Fibroblast of villous mesenchyme (primary cell): ENCODE measurements at places on chromosomes 11 and 22.

GRCh38 chr11:9569588-9570164 lies 3.8 kb upstream of the WEE1 start:
- no peak for DNase-seq

GRCh38 chr22:17845790-17846189 lies 71.5 kb upstream of the BID start:
- no peak for DNase-seq

DNA sequence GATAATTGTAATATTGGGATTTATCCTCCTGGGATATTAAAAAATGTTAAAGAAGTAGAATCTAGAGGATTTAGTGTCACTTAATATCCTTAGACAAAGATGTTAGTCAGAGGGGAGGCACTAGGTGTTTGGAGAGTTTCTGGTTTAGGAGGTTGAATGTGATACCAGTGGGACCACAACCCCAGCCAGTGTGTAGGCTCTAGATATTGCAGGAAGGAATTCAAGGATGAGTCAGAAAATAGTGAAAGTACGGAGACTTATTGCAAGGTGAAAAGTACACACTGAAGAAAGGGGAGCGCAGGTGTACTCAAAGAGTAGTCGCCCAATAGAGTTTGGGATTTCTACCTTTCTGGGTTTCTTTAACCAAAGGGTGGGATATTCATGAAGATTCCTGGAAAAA lies 5.7 kb upstream of the TMEM41B start:
- DNase-seq: no peak

GRCh38 chr11:86360775-86361395 lies 13.8 kb upstream of the CCDC81 start:
- peak; percentile 65 for DNase-seq

GRCh38 chr11:128731041-128731663 lies 37.3 kb downstream of the FLI1 start:
- DNase-seq: no peak

- no peak for DNase-seq
These were observed 1.3 kb downstream of the MYH9 start for GRCh38 chr22:36386351-36386899.

- peak; percentile 95 for DNase-seq
These were observed 56.9 kb upstream of the PRSS23 start for GRCh38 chr11:86743223-86744118.

DNA sequence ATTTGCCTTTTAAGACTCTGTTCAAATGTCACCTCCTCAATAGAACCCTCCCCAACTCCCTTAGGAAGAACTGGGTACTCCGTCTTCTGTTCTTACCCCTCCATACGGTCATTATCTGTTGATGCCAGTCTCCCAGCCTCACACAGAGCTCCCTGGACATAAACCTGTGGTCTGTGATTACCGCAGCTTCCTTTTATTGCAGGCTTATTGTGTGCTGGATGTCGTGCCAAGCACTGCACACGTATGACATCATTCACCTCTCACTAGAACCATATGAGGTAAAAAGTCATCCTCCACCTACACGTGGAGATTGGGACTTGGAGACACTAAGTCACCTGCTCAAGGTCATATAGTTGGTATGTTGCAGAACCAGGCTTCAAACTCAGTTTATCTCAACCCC lies 15.3 kb downstream of the PTPN5 start:
- DNase-seq: no peak

- peak; percentile 14 for DNase-seq
These were observed 2.4 kb downstream of the PIM3 start for GRCh38 chr22:49962751-49963646.

DNA sequence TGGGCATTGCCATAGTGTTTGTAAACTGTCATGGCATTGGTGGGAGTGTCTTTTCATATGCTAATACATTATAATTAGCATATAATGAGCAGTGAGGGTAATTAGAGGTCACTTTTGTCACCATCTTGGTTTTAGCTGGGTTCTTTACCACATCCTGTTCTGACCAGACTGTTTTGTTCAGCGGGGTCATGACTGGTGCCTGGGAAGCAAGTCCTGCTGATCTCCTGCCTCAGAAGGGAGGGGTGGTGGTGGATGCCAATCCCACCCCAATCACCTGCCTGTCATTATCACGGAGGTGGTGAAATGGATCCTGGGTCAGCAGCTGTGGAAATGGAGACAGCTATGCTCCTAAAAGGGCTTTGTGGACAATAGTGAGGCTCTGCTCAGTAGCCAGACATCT lies 31.2 kb downstream of the IL18 start:
- DNase-seq: no peak

DNA sequence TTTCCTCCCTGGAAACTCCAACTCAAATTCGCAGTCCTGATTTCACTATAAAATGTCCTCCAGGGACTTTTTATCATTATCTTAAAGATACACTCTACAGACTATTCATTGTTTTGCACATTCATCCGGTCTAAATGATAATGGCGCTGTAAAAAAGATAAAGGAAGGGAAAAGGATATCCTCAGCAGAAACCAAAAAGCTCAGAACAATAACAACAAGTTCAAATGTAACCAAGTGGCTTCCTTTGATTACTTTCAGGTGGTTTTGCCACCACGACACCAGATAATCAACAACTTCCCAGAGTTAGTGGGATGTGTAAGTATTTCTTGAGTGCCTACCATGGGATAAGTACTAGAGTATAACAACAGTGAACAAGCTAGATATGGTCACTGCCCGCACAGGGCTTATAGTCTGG lies 26.3 kb downstream of the PRCP start:
- DNase-seq: no peak

DNA sequence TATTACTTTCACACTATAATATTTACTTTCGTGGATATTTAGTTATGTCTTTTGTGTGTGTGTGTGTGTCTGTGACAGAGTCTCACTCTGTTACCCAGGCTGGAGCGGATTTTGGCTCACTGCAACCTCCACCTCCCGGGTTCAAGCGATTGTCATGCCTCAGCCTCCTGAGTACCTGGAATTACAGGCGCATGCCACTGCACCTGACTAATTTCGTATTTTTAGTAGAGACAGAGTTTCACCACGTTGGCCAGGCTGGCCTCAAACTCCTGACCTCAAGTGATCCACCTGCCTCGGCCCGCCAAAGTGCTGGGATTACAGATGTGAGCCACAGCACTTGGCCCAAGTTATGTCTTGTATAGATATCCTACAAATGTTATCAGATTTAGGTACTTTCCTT lies 9.9 kb downstream of the PISD start:
- no peak for DNase-seq

DNA sequence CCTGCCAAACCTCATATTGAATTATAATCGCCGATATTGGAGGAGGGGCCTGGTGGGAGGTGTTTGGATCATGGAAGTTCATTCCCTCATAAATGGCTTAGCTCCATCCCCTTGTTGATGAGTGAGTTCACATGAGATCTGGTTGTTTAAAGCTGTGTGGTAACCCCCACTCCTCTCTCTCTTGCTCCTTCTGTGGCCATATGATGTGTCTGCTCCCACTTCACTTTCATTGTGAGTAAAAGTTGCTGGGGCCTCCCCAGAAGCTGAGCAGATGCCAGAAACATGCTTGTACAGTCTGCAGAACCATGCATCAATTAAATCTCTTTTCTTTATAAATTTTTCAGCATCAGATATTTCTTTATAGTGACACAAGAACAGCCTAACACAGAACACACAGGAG lies 929.0 kb upstream of the FAT3 start:
- DNase-seq: no peak

GRCh38 chr11:67416416-67417335 lies 1.2 kb downstream of the CARNS1 start:
- no peak for DNase-seq

DNA sequence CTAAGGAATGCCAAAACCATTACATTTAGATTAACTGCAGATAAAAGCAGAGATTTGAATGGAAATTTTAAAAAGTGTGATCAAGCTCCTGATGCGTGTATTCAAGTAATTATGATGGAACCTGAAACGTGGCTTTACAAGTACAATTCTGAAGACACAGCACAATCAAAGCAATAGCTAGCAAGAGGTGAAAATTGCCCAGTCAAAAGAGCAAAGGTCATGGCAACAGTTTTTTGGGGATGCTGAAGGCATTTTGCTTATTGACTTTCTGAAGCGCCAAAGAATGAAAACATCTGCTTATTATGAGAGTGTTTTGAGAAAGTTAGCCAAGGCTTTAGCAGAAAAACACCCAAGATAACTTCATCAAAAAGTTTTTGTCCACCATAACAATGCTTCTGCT lies 389.6 kb upstream of the TENM4 start:
- no peak for DNase-seq

GRCh38 chr11:79098146-79098545 lies 342.7 kb downstream of the TENM4 start:
- no peak for DNase-seq

GRCh38 chr11:73281796-73282660 lies 9.9 kb downstream of the P2RY6 start:
- DNase-seq: no peak

GRCh38 chr11:69928121-69928520 lies 108.9 kb upstream of the FGF3 start:
- no peak for DNase-seq

DNA sequence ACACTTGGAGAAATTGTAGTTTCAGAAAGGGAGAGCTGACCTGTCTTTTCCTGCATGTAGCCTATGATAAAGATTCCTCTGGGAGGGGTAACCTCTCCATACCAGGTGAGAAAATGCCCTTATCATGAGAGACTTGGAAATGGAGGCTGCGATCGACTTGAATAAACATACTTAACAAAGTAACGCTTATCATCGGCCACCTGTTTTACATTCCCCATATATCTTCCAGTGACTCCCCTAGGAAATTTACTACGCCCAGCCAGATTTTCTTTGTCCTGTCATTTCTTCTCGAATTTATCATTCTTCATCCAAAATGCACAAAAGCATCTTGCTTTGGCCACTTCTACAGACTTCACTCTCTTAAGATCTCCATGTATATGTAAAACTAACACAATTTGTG lies 143.5 kb downstream of the CCDC81 start:
- DNase-seq: no peak

DNA sequence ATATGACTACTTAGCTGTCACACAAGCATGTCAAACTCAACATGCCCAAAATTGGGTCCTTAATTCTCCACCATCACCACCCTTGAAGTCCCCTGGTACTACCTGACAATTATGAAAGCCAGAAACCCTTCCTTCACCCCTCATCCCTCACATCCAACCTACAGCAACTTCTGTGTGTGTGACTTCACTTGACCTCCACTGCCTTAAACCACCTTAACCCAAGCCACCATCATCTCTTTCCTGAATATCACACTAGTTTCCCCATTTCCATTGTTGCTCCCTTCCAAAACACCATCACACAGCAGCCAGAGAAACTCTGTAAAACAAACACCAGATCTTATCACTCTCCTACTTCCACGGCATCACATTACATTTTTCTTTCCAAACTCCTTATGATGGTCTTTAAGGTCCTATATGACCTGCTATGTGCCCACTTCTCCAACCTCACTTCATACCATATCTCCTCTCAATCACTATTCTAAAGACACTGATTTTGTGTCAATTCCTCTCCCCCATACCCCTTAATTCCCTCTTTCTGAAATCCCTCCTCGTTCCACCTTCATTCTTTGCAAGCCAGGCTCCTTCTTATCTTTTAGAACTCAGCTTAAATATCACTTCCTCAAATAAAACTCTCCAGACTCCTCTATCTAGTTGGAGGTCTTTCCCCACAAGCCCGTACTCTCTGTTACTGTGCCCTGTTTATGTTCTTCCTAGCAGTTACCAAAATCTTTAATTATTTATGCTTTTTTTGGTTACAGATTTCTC lies 124.9 kb downstream of the RBFOX2 start:
- DNase-seq: no peak

DNA sequence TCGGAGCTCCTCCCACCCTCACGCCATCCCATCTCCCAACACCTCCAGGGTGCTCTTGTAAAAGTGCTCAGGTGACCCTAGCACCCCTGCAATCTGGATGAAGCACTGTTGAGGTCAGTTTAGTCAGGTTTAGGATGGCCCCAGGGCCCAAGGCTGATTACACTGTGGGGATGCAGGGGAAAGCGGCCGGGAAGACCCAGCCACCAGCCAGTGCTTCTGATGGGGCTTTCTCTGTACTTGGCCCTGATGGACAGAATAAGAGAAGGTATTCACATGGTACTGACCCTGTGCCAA lies 28.7 kb downstream of the TPBGL start:
- DNase-seq: no peak

DNA sequence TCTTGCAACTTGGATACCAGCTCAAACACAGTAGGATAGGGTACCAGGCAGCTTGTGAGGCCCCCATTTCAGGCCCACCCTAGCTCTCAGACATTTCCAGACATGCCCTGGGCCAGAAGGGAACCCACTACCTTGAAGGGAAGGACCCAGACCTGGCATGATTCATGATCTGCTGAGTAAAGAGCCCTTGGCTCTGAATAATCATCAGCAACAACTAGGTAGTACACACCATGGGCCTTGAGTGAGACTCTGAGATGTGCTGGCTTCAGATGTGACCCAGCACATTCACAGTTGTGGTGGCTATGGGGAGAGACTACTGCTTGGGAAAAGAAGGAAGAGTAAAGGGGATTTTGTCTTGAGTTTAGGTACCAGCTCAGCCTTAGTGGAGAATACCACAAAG lies 23.6 kb downstream of the JRKL start:
- no peak for DNase-seq

GRCh38 chr11:17972987-17973386 lies 39.9 kb downstream of the SERGEF start:
- peak; percentile 87 for DNase-seq

- DNase-seq: no peak
These were observed 3.2 kb downstream of the DBX1 start for GRCh38 chr11:20156876-20157613.

DNA sequence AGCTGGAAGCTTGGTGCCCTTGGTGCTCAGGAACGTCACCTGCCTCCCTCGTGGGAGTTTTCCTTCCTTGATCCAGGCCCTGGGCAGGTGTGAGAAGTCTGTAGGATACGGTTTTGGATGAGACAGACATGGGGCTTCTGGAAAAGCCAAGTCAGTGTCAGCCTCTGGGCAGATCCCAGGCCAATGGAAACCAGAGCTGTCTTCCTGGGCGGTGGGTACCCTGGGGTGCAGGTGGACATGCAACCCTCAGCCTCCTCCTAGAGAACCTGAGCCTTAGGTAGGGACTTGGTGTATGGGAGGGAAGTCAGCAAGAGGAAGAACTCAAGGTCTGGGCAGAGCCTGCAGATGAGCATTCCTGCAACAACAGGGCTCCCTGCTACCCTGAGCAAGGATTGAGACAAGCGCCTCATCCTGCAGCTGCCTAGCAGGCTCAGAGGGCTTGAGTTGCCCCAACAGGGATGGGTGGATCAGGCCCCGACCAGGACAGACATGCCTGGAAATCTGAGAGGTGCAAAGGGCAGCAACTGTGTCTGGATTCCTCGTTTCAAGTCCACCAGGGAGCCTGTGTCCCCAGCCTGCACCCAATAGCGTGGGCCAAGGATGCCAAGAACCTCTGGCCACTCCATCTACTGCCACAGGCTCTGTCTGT lies 37.6 kb upstream of the SYT13 start:
- DNase-seq: no peak

GRCh38 chr11:15035283-15035682 lies 38.1 kb upstream of the CALCB start:
- no peak for DNase-seq
